ENCODE measurements at places on chromosomes 11 and 22.

DNA sequence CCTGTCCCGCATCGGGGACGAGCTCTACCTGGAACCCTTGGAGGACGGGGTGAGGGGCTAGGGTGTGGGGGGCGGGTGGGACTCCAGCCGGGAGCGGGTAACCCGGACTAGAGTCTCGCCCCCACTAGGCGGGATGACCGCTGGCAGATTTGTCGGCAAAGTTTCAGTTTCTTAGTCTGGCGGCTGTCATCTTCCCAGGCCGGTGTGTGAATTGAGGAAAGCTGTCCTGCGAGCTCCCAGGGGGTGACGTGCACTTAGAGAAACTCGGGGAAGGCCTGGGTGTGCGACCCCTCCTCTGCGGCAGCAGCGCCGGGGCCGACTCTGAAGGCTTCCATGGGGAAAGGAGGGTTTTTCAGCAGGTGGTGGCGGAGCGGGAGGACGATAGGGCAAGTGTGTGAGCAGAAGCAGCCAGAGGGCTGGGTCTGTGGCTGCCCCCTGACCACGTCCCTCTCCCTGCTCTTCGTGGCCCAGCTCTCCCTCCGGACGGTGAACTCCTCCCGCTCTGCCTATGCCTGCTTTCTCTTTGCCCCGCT lies 463 bp downstream of the RAD9A start:
- DNase-seq: no peak

DNA sequence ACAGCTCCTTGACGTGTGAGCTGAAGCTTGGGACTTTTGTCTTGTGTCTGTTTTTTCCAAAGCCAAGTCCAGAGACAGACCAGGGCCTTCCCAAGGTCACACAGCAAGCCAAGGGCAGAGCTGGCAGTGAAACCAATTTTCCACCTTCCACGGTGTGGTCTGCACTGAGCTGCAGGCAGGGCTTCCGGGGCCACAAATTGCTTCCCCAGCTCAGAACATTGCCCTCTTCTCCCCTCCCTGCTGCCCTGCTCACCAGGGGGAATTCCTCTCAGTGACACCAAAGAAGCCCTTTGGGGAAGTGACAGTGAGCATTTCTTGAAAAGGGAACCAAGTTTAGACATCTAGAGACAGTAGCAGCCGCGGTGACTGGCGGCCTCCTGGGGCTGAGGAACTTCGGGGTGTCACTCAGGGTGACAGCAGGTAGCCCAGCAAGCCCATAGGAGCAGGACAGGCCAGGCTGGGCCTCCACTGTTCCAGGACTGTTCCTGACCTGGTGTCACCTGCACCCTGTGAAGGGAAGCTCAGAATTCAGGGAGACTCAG lies 9.2 kb downstream of the FXYD2 start:
- DNase-seq: peak; percentile 73

DNA sequence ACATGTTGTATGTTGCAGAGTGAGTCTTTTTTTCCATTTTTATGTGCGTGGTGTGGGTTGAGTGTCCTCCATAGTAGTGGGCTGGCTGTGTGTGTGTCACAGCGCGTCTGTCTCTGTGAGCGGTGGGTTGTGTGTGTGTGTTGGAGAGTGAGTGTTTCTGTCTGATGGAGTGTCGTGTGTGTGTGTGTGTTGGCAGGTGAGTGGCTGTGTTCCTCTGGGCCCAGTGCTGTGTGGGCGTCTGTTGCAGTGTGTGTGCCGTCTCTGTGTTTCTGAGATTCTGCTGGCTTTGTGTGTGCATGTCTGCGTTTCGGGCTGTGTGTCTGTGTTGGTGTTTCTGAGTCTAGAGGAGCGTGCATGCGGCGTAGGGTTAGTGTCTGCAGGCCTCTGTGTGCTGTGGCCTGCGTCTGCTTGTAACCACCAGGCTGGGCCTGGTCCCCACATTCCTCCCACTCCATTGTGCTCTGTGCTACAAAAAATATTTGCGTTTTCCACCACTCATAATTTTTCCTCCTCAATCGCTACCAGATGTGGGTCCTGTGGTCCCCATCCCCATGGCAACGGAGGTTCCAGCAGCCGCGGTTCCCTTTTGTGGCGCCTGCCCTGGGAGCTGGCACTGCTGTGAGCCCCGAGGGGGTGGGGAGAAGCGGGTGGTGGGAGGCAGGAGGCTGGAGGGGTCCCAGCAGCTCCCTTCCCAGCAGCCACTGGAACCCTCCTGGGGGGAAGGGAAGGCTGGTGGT lies 15.2 kb downstream of the SCARF2 start:
- DNase-seq: peak; percentile 8

DNA sequence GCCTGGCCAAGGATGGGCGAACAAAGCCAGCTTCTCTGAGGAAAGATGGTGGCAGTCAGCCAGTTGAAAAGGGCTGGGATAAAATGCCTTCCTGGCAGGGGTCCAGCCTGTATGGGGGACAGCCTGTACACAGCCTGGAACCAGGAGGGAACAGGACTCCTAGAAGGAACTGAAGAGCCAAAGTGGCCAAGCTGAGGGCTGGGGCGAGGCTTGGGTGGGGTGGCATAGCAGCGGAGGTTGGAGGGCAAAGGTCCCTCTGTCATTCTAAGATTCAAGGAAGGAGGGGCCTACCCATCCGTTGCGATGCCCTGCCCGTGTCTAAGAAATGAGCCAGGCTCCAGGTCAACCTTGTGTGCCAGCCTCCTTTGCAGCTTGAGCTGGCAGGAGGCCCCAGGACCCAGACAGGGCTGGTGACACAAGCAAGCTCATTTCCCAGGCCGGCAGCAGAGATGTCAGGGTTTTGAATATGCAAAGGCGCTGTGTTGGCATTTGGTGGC lies 22.6 kb downstream of the FADD start:
- DNase-seq: no peak

GRCh38 chr11:772429-773390 lies 4.6 kb downstream of the GATD1 start:
- DNase-seq: no peak

DNA sequence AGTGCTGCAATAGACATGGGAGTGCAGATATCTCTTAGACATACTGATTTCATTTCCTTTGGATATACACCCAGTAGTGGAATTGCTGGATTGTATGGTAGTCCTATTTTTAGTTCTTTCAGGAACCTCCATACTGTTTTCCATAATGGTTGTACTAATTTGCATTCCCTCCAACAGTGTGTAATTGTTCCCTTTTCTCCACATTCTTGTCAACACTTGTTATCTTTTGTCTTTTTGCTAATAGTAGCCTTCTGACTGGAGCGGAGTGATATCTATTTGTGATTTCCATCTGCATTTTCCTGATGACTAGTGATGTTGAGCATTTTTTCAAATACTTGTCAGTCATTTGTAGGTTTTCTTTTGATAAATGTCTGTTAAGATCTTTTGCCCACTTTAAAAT lies 128.9 kb downstream of the CTNND1 start:
- no peak for DNase-seq

DNA sequence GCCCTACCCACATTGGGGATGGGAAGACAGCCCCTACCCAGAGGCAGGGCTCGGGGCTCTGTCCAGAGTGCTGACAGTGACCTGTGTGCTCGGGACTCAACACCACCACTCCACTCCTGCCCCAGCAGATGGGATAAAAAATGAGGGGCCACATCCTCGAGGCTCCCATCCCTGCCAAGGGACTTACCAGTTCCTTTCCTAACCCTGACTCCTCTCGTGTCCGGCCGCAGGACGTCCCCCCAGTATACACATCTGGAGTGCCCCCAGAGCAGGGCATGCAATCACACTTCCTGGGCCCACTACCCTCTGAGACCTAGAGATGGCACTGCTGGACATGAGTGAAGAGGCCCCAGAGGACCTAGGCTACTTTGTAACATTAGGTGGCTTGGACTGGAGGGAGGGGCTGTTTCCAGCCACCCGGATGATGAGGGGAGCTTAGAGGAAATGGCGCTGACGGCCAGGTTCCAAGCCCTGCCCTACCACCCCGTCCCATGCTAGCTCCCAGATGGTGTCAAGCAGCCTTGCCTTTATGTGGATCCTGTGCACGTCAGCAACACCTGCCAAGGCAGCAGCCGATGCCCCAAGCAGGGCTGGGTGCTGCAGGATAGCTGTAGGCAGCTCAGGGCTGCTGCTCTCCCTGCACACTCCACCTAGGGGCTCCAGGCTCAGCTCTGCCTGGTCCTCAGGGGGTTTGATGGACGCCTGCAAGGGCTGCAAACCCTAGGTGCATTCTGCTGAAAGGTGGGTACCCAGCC lies 86.6 kb downstream of the DGCR2 start:
- DNase-seq: no peak

DNA sequence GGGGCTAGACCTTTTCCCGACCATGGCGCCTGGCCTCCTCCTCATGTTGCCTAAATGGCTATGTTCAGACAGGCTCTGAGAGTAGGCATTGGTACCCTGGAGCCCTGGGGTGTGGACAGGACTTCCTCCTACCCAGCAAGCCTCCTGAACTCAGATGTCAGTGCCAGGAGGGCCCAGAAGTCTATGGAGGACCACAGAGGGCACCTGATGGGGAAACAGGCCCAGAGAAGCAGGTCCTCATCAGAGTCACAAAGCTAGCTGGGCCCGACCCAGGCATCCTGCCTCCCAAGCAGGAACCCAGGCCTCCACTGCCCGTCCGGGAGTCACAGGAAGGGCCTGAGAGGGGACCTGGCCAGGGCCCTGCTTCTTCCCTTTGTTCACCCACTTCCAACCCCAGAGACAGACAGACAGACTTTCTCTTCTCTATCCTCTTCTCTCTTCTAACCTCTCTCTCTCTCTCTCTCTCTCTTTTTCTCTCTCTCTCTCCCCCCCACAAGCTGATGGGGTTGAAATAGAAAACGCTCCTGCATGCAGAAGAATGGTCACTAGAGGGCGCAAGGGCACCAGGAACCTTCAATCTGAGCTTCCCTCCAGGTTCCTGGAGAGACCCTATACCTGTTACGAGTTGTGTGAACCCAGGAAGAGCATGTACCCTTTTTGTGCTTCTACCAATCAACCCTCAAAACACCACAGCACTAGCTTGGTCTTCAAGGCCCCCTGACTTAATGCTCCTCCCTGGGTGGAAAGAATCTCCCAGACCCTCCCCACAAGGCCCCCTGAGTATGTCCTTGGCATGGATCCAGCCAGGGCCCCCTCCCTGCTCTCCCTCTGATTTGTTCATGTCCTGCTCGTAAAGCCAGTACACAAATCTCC lies 27.1 kb downstream of the ARAP1 start:
- peak; percentile 89 for DNase-seq

- no peak for DNase-seq
Measured at GRCh38 chr11:45079943-45080719, 66.3 kb upstream of the PRDM11 start.

DNA sequence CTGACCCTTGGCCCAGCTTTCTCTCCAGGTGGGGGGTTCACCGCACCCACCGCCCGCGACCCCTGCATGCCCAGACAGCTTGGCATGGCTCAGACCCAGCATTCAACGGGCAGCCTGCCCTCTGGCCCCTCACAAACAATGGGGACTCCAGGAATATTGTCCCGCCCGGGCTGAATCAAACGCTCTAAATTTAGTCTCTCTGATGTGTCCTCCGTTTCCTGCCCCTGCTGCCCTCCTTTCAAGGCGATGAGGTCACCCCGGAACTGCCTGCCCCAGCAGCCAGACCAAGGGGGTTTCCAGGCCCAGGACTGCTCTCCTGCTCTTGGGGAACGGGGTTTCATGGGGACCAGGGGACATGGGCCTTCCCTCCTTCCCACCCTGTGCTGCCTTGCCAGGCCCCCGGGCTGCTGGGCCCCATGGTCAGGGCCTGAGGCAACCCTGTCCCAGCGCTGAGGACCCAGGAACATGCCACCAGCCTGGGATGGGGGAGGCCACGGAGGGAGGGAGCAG lies 10.1 kb upstream of the PDGFB start:
- DNase-seq: no peak

GRCh38 chr11:134615041-134615615 lies 203.1 kb upstream of the B3GAT1 start:
- DNase-seq: no peak

GRCh38 chr11:131232261-131232660 lies 138.2 kb upstream of the NTM start:
- DNase-seq: no peak

- DNase-seq: peak; percentile 34
Measured at GRCh38 chr22:48576333-48577013, 1251.2 kb downstream of the BRD1 start.

- no peak for DNase-seq
Measured at GRCh38 chr11:405323-405953, 9.4 kb downstream of the SIGIRR start.

DNA sequence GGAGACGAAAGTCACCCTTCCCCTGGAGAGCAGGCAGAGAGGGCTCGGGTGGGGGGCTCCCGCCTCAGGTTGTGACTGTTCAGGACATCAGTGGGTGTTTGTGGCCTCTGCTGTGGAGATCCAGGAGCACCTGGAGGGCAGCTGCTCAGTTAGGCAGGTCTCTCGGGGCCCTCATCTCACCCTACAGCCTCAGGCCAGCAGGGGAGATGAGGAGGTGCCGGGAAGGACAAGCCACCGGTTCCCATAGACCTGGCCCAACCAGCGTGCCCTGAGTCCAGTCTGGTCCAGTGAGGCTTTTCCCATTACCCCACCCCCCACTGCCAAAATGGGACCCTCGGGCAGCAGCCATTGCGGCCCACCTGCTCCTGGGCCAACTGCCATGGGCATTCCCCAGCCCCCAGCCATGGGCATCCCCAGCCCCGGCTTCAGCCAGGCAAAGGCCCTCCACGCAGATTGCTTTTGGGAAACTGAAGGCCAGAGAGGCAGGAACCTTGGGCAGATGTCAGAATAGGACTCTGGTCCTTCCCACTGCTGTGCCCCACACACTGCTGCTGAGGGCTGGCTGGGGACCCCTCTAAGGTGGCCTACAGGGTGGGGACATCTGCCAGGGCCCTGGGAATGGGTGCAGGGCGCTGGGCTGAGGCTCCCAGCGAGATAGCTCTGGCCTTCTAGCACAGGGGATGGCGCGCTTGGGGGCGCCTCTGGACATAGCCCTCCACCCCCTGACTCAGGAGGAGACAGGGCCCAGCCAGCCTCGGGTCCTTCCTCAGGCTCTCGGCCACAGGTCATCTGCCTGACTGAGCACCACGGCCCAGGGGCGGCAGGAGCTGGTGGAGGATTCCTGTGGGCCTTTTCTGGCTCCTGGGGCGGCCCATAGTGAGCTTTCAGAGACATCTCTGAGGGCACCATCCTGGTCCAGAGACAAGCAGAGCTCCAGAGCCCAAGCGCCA lies 4.8 kb downstream of the PIM3 start:
- no peak for DNase-seq

GRCh38 chr11:72578566-72578965 lies 95.7 kb downstream of the PDE2A start:
- no peak for DNase-seq

GRCh38 chr22:44745853-44746789 lies 6.3 kb upstream of the ARHGAP8 start:
- DNase-seq: no peak

DNA sequence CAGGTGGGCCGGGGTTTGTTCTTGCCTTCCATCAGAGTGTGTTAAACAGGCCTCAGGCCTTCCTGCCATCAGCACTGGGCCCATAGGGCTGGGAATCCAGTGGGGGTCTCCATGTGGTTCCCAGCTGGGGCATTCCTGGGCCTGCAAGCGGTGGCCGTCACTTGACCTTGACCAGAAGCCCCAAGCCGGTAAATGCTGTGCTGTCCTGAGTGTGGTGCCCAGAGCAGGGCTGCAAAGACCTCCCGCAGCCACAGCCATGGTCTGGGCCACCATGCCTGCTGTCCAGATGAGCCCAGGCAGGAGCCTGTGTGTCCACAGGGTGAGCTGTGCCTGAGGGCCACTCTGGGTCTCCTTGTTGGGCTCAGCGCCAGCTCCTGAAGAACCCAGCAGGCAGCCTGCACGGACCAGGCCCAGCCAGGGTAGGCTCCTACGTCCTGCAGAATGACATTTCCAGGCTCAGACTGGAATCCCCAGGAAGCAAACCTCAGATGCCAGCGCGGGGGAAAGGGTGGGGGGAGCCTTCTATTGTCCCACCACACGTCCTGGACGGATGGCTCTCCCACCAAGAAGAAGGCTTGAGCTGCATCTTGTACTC lies 117.3 kb downstream of the KCNQ1OT1 start:
- DNase-seq: no peak

Measured in COR-L47 (cell line).